ENCODE measurements at places on chromosomes 16 and 17.

DNA sequence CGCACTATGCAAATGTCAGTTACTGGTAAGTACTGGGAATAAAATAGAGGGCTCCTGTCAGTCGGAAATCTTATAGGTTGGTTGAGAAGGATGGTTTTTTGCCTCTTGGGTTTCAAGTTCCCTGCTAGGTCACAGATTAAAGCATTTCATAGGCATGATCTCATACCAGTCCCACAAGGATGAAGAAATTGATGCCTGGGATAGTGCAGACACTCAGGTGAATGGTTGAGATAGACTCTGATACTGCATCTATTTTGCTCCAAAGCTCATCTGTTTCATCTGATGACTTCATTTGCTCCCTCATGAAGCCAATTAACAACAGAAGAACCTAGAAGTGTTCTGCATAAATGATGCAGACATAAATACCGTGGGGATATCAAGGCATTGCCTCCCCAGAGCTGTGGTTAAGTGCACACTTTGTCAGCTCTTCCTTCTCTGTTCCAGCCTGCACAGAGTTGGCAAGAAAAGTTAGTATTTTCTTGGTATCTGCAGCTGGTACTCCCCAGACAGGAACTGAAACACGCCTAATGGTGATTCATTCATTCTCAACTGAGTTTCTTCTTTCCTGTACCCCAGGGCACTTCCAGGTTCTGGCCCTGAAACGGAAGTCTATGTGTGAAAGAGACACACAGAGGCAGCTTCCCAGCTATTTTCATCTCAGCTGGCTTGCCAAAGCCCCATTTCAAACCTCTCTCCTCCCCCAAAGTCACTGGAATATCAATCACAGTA is 418.3 kb upstream of the SALL1 start:
- peak; percentile 50 for DNase-seq

DNA sequence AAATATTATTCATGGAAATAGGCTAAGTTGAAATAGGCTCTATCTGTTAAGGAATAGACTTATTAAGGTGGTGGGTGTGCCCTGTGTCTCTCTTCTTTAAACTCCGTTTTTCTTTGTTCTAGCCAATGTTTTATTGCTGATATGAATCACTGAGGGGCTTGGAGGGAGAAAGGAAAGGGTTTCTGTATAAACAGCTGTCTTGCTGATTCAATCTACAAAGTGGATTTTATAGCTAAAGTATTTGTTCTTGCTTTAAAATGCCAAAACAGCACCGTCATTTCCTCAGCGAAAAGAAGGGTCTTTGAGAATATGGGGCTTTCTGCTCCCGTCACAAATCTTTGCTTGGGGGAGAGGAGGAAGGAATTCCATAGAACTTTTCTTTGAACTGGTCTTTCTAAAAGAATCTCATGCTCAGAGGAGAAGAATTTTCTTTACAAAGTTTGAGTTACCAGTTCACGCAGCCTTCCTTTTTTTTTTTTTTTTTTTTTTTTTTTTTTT is 39.3 kb downstream of the MSI2 start:
- DNase-seq = peak; percentile 79

- peak; percentile 91 for DNase-seq
Measured at GRCh38 chr17:70168977-70169708, at the start of gene KCNJ2. KCNJ2 (plus strand) TSS chr17:70169532; CDS start chr17:70175040, 5,508 bp downstream.

DNA sequence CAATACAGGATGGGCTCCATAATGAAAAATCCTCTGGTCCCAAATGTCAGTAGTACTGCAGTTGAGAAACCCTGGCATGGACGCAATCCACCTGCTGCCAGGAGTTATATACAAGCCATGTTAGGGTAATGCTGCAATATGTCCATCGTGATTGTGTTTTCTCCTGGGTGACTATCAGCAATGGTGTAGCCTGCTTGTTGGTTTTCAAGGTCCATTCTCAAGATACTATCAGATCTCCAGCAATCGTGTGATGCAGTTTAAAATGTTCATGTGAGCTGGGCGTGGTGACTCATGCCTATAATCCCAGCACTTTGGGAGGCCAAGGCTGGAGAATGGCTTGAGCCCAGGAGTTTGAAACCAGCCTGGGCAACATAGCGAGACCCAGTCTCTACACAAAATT is 24.0 kb downstream of the ABCC1 start:
- no peak for DNase-seq

DNA sequence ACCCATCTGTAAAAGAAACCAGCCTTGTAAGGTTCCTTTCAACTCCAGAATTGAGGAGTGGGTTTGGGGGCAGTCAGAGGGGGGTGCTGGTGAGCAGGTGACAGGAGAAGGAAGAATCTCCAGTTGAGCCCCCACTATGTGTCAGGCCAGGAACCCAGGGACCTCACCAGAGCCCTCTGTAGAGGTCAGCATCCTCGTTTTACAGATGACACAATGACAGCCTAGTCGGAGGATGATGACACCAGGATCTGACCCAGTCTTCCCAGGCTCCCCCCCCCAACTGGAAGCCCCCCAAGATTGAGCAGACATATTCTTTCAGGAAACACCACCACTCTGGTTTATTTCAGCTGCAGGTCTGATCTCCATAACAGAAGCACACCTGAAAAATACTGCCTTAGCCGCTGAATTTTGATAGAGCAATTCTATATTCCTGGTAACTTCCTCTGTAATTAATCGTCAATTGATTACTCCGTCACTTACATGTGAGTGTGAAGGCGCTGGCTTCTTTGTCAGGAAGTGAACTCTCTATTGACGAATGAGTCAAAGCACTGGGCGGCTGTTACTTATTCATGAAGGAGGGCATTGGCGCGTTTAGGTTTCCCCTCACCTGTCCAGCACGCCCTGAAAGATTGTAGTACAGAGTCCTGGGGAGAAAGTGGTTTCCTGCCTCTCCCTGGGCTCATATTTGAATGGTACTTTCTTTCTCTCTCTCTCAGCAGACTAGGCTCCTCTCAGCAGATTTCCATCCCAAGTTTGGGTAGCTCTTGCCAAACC is 21.2 kb downstream of the SOCS3 start:
- DNase-seq = no peak

- DNase-seq = no peak
Measured at GRCh38 chr17:28873839-28874238, 19.0 kb downstream of the ERAL1 start.

- DNase-seq = no peak
Measured at GRCh38 chr17:2302778-2303203, 794 bp downstream of the SMG6 start.

DNA sequence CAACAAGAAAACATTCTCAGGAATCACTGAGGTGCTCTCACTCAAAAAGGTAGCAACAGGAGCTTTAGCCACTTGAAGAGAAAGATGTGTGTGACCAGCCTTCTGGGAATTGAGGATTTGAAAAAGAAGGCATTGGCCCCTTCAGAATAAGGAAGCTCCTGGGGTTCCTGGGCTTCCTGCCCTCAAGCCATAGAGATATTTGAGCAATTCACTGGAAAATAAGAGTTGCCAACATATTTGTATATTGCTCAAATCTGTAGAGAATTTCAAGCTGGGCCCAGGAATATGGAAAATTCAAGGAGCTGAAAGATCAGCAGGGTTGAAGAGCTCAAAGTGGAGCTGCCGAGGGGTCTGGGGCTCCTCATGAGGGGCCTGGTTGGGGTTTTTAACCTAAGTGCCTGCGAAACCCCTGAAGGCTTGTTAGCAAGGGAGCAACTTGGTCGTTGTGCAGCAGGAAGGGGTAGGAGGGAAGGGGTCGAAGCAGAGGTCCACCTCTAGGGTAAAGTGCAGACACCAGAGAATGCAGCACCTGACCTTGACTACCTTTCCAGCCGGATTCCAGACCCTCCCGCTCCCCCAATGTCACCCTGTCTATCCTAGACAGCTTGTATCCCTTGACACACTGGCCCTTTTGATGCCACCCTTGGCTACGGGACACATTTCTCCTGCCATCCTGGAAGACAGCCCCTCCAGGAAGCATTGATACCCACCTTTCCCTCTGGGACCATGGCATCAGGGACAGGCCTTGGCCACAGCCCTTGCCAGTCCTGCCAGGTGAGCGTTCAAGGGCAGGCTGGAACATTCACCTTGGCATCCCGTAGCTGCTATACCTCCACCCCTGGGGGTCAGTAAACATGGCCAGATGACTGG is 67.6 kb upstream of the SREBF1 start:
- no peak for DNase-seq

DNA sequence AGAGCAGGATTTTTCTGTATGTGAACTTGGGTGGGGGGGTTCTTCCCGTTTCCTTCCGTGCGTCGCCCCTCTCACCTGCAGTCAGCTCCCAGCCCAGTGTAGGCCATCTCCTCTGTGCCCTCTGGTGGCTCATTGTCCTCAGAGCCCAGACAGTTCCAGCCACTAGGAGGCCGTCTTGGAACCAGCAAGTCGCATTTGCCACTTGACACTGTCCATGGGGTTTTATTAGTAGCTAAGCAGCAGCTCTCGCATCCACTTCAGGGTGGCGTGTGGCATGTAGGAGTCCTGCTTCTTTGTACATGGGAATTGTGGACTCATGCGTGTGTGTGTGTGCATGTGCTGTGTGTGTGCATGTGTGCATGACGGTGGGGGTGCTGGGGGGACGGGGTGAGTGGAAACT is 74.0 kb downstream of the SEC14L1 start:
- no peak for DNase-seq

- DNase-seq = peak; percentile 72
Measured at GRCh38 chr17:77286641-77287431, 146.1 kb downstream of the SEC14L1 start.

GRCh38 chr17:1134634-1135324 is 45.0 kb downstream of the ABR start:
- DNase-seq = no peak

GRCh38 chr16:51875834-51876600 is 670.9 kb downstream of the TOX3 start:
- peak; percentile 4 for DNase-seq

GRCh38 chr17:44865931-44866330 is 18.2 kb downstream of the HIGD1B start:
- no peak for DNase-seq

GRCh38 chr17:8916466-8916865 is 49.0 kb upstream of the PIK3R6 start:
- DNase-seq = no peak

- no peak for DNase-seq
Measured at GRCh38 chr17:9371019-9371418, 204.6 kb downstream of the STX8 start.

- DNase-seq = peak; percentile 10
Measured at GRCh38 chr17:2796164-2797125, at the start of gene RAP1GAP2. RAP1GAP2 (plus strand) TSS chr17:2796438; CDS start chr17:2796528, 90 bp downstream.

- peak; percentile 59 for DNase-seq
Measured at GRCh38 chr17:17749025-17749772, 67.9 kb downstream of the RAI1 start.
